NK-92 treated with Interleukin-12 subunit alpha and Interleukin-12 subunit beta, amount 100 ng/mL, for 24 hours (cell line): ENCODE measurements at places on chromosomes 5 and 9.

GRCh38 chr5:154570572-154571324, 92.7 kb upstream of the HAND1 start:
- DNase-seq: no peak

GRCh38 chr5:175672976-175673648, 15.2 kb downstream of the HRH2 start:
- DNase-seq: no peak

DNA sequence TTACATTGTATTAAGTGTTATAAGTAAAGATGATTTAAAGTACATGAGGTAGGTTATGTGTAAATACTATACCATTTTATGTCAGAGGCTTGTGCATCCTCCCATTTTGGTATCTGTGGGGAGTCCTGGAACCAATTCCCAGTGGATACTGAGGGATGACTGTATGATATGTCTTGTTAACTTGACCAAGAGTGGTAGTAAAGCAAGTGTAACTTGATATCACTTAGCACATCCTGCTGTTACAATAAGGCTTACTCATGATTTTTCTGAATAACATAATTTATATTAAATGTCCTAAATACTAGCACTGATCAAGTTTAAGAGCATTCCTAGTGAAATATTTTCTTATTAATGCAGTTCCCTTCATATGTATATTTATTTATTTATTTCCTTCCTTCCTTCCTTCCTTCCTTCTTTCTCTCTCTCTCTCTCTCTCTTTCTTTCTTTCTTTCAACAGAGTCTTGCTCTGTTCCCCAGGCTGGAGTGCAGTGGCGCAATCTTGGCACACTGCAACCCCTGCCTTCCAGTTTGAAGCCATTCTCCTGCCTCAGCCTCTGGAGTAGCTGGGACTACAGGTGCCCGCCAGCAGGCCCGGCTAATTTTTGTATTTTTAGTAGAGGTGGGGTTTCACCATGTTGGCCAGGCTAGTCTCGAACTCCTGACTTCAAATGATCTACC, 7.5 kb downstream of the NDFIP1 start:
- DNase-seq: no peak

- DNase-seq: no peak
Observed at GRCh38 chr5:54844905-54845566, 140.4 kb downstream of the ESM1 start.

DNA sequence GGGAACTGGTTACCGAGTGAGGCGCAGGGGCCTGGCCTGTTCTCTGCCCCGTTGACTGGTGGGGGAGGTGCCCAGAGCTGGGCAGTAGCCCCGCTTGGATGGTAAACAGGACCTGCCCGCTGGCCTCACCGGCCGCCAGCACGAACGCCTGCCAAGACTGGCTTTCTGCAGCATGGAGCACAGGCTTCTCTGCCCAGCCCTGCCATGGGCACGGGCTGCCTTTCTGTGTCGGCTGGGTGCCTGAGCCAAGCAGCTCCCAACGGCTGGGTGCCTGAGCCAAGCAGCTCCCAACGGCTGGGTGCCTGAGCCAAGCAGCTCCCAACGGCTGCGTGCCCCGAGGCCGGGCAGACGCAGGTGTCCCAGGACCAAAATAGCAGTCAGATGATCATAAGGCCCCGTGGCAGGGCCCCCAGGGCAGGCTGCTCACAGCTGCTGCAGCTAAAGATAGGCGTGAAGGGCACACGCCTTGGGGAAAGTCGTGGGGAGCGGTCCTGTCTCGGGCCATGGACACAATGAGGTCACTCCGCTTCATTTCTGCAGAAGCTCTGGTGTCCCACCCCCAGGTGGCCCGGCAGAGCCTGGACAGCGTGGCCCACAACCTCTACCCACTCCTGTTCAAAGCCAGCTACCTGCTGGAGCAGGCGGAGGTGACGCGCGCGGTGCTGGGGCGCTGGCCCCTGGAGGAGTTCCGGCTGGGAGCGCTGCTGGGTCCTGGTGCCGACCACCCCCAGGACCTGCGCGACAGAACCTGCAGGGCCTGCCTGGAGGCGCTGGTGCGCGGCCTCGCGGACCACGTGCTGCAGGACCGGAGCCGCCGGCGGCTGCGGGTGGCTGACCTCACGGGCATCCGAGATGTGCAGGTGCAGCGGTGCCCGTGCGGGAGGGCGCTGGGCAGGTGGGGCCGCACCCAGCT, at the start of gene LRRC14B:
Gene LRRC14B, plus strand, starts transcription at position 460 of the 913 bp plus-strand sequence. Its CDS starts 44 bp downstream, at position 504.
- DNase-seq: no peak

- no peak for DNase-seq
Observed at GRCh38 chr9:126380447-126380846, 53.8 kb downstream of the MVB12B start.
